ENCODE measurements at places on chromosomes 1 and 21. TPM values are rescaled to one million over a fixed set of nuclear protein-coding genes. Genes with fewer than 3 reads are reported as not detected.

RGS13 gene
- 11.9 TPM for total RNA-seq

KCND3 gene
- total RNA-seq = 0.94 TPM

GRCh38 chr1:5889462-5889861, 102.8 kb downstream of the NPHP4 start:
- no peaks in the 10 kb centered on the region for H3K36me3 ChIP-seq
- DNase-seq = no peak
- no peaks in the 10 kb centered on the region for H3K27me3 ChIP-seq
- H3K27ac ChIP-seq = no peak overlapping the region
- H3K4me1 ChIP-seq = no peaks in the 10 kb centered on the region
- H3K4me3 ChIP-seq = no peak overlapping the region

DNA sequence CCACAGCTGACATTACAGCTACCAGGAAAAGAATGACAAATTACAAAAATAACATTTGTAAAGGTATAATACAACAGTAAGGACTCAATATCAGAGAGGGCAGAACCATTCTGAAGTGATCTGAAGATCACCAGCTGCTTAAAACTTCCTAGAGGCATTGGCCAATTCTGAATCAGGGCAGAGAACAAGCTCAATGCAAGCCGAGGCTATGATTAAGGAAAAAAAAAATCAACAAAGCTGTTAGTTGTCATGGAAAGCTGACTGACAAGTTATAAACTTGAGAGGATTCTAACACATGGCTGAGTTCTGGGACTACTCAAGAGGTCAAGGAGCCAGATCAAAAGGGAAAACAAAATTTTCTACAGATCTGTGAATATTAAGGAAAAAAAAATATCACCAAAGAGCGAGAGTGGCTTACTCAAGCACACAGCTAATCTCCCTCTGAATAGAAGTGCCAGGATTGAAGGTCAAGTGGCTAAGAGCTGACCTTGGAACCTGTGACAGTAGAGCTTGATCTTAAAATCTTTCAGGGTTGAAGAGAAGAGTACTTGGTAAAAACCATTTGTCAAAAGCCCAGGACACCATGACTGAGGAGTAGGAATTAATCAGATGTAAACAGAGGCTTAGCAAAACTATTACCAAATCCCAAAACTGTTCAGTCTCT, 383.4 kb downstream of the USP25 start:
- no peak overlapping the region for H3K27ac ChIP-seq
- H3K27me3 ChIP-seq = no peaks in the 10 kb centered on the region
- no peaks in the 10 kb centered on the region for H3K4me1 ChIP-seq
